ENCODE measurements at places on chromosomes 4 and X. TPM values are rescaled to one million over a fixed set of nuclear protein-coding genes. Genes with fewer than 3 reads are reported as not detected.

GRCh38 chr4:104593019-104593418, 98.3 kb upstream of the CXXC4 start:
- DNase-seq, result peak; percentile 52

Gene NSD2
- polyA plus RNA-seq, result 72.7 TPM

Gene PNMA5
- 0.36 TPM for polyA plus RNA-seq

GRCh38 chrX:72100824-72101351, 30.8 kb downstream of the RTL5 start:
- DNase-seq, result no peak

GRCh38 chrX:121858867-121859647, 811.6 kb downstream of the GLUD2 start:
- no peak for DNase-seq

- DNase-seq, result no peak
Measured at GRCh38 chr4:84498203-84498934, 723 bp downstream of the NKX6-1 start.

Gene SHISA3
- polyA plus RNA-seq, result 95.6 TPM

Gene CFAP47
- 0.58 TPM for polyA plus RNA-seq

Measured in renal pelvis (tissue), 12 donors.